ENCODE measurements at places on chromosomes 3 and 15.

- DNase-seq = no peak
Measured at GRCh38 chr3:73365756-73366397, 258.9 kb downstream of the PDZRN3 start.

DNA sequence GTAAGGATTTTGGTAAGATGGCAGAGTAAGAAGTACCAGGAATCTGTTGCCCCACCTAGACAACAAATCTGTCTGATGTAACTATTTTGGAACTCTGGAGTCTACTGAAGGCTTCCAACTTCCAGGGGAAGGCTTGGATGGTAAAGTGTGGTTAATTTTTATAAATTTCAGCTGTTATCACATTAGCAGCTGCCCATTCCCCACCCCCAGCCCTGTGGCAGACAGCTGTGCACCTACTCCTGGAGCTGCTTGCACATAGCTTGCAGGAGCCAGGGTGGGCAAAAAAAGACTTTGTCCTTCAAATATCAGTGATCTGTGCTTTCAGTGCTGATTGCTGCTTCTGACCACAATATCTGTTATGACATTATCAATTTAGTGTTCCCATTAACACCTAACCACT is 47.4 kb downstream of the FRMD5 start:
- DNase-seq = no peak

GRCh38 chr3:110391640-110392395 is 679.8 kb upstream of the NECTIN3 start:
- no peak for DNase-seq

DNA sequence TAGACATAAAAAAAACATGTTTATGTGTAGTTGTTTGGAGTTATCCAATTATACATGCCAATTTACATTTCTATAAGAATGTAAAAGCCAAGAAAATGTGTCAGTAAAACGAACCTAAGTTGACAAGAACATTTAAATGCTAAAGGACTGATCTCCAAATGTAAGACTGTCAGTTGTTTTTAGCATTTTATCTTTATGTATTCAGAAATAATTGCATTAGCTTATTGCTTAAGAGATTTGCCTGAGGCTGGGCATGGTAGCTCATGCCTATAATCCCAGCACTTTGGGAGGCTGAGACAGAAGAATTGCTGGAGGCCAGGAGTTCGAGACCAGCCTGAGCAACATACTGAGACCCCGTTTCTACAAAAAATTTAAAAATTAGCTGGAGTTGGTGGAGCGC is 26.9 kb downstream of the PXK start:
- DNase-seq = no peak

DNA sequence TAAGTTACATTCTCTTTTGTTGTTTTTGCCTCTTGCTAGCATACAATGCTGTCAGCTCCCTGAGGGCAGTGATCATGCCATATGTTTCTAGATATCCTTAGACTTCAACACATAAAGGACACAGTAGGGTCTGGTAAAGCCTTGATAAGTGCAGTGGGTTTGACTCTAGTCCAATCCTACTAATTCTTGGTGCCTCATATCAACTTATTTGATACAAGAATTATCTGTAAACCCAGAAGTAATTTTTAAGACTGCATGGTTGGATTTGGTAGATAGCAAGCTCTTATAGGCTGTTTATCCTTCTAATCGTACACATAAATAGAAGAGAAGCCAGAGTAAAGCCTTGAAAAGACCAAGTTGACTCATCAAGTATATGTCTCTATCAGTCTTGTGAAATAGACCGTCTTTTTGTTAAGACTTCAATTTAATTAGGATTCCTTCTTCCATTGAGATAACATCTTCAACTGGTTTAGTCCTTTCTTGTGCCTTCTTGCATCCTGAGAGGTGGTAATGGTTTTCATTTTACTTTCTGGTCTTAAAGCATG is 265.6 kb upstream of the CDIN1 start:
- no peak for DNase-seq

DNA sequence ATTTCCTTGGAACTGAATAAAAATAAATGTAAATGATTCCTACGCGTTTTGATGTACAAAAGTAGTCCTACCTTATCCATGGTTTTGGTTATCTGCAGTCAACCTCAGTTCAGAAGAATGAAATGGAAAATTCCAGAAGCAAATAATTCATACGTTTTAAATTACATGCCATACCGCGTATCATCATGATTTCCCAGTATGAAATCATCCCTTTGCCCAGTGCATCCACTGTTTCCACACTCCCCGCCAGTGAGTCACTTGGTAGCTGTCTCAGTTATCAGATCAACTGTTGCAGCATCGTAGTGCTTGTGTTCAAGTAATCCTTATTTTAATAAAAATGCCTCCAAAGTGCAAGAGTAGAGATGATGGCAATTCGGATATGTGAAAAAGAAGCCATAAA is 9.1 kb upstream of the MFSD1 start:
- no peak for DNase-seq

DNA sequence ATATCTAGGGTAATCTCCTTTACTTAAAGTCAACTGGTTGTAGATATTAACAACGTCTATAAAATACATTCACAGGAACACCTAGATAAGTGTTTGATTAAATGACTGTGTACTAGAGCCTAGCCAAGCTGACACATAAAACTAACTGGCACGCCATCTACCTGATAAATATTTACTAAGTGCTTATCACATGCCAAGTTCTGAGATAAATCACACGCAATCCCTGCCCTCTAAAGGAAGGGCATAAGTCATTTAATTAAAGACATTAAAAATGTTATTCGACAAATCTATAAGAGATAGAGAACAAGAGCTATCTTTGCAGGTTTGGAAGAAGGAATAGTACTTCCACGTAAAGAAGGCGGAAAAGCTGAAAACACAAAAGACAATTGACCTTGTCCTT is 11.1 kb upstream of the MB21D2 start:
- no peak for DNase-seq

DNA sequence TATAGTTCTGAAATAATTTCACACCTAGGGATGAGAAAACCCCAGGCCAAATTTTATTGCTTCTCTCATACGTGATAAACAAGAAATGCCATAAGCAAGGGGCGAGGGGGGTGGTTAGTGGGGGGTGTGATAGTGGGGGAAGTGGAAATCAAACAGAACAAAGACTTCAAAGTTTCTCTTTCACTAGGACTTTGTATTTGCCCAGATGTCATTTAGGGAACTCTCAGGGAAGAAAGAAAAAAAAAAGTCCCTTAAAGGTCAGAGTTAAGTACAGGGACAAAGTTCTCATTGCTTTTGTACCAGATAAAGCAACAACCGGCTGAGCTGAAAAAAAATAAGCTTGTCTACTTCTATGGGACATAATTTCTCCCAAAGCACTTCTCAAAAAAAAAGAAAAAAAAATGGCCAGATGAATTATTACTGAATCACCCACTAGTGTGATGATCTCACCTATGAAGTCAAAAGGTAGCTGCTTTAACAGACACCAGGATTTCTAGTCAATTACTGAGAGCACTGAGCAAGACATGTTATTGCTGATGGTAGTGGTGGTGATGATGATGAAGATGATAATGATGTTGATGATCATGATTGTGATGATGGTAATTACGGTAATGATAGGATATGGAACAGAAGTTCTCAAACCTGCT is 56.2 kb downstream of the FHIT start:
- DNase-seq = no peak

- DNase-seq = no peak
Measured at GRCh38 chr15:78507831-78508160, 419 bp downstream of the HYKK start.

GRCh38 chr15:25850154-25851111 is 12.7 kb downstream of the ATP10A start:
- DNase-seq = no peak

DNA sequence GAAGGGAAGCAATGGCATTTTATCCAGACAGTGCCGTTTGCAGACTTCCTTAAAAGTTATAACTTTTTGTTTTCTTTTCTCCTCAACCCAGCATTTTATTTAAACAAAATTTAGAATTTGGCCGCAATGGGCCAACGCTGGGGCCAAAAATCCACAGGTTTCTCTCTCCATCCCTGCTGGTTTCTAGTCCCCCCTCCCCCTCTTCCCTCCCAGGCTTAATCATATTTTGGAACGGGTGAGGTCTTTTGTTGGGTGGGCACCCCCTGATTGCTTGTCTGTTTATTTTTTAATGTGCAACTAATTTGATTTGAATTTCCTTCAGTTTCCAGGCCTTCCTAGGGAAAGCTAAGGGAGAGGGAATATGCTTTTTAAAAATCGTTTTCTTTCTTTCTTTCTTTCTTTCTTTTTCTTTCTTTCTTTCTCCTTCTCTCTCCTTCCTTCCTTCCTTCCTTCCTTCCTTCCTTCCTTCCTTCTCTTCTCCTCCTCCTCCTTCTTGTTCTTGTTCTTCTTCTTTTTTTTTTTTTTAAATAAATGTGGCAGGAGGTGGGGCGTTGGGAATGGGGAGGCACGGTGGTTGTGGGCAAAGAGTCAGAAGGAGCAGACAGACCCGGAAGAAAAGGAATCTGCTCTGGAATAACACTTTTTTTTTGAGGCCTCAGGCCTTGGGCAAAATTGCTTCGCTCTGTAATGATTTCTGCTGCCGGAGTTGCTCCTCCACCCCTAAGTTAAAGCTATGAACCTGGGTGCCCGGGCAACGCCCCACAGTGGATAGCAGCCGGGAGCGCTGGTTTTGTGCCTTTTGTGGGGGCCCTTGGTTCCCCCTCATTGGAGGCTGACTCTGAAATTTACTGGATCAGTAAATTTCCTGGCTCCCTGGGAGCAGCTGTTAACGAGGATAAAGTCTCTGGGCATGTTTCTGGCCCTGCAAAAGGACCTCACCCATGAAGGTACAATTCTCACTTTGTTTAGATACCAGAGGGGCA is 1.9 kb downstream of the FNDC3B start:
- DNase-seq = no peak

GRCh38 chr3:71723452-71724170 is 1.6 kb downstream of the EIF4E3 start:
- no peak for DNase-seq

GRCh38 chr15:80093854-80094418 is 34.5 kb downstream of the ZFAND6 start:
- no peak for DNase-seq

DNA sequence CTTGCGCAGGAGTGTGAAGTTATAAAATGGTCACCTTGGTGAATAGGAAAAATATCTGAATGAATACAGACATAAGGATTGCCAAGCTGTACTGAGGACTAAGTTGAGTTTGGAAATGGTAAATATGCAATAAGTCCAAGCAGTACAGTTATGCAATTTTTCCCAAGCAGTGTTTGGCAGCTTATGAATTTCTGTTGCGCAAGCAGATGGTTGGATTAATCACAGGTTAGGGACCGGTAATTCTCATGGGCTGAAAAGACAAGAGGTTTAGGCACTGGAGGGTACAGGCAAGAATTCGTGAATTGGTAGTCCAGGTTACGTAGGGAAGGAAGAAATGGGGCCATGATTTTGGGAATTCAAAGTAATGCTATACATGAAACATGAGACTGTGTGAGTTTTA is 210.3 kb downstream of the RAP2B start:
- DNase-seq = no peak

GRCh38 chr15:81341351-81341750 is 17.4 kb upstream of the STARD5 start:
- no peak for DNase-seq

DNA sequence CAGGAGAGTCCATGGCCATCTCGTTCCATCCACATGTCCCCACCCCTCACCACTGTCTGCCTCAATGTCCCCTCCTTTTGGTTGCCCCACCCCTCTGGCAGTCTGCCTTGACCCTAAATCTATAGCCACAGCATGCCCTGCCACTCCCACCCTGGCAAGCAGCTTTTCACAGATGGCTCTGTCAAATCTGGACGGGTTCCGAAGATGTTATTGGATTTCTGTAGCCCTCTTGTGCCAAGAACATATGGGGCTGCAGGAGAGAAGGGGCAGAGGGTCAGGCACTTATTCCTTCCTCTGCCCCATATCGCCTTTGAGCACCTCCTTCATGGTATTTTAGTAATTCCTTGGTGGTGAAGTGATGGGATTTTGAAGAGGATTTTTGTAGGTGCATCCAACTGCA is 57.1 kb downstream of the EPHB1 start:
- no peak for DNase-seq

DNA sequence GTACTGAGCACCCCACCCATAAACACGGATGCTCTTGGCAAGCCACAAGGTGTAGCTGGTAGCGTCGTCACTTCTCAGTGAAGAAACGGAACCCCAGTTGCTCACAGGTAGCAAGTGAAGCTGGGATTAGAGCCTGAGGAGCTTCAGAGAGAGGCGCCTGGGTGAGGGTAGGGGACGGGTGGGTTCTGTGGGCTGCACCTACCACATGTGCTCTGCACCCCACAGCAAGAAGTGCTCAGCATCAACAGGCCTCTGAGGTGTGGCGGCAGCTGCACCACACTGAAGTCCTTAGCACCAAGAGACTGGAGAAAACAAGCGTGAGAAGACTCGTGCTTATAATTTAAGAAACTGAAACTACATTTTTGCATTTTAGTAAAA is 9.8 kb downstream of the MAP6D1 start:
- no peak for DNase-seq

DNA sequence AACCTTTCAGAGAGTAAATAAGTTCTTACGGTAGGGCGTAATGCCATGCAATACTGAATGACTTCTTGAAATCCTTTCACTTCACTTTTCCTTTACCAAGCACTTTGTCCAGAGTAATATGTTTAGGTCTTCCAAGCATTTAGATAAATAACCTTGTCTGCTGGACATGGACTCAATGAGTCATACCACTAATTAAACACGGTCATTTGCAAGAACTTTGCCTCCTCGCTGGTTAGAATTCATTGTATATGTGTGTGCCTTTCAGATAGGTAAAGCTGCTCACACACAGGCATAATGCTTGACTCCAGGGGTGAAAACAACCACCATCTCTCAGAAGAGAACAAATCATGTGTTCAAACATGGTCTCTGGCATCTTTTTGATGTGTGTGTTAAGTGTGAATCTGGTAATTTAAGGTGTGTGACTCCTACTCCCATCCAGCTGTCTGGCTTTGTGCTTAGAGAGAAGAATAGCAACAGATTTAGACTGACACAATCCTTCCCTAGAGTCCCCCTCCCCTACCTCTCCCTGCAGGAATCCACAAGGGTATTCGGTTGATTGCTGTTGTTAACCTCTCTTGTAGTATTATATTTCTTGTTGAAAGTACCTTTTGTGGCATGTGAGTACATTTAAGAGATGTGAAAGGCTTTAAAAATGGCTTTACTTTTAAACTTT is 419.0 kb downstream of the CNTN4 start:
- no peak for DNase-seq

- DNase-seq = no peak
Measured at GRCh38 chr3:197289726-197290125, 8.7 kb downstream of the DLG1 start.

GRCh38 chr15:74954515-74954914 is 2.1 kb downstream of the RPP25 start:
- DNase-seq = no peak

GRCh38 chr15:68695061-68695595 is 116.3 kb downstream of the CORO2B start:
- DNase-seq = no peak

DNA sequence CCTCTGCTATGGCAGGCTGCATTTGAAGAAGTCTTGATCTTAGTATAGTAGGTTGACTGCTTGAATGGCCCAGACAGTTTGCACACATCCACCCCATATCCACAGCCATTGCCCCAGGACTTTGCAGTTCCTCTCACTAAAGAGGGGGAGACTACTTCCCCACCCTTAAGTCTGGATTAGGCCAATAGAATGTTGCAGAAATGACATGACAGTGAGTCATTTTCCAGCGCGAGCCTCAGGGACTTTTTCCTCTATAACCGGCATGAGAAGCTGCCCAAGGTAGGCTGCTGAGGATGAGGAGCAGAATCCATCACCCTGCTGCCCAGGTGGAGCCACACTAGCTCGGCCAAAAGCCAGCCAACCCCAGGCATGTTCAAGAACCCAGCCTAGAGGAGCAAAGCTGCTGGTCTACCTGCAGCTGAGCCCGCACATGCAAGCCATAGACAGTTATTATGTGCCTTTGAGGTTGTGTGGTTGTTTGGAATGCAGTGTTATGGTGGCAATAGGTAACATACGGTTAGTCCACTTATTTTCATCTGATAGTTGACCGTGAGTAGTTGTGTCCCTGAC is 113.9 kb downstream of the TLE3 start:
- DNase-seq = no peak
